Stimulated activated CD8-positive, alpha-beta memory T cell treated with anti-CD3 and anti-CD28 coated beads, Interleukin-15, amount 100 ng/mL, for 4 hours (primary cell): ENCODE measurements at places on chromosomes 7 and 10.

GRCh38 chr10:120981601-120982391 is 130.6 kb downstream of the WDR11 start:
- DNase-seq: no peak

DNA sequence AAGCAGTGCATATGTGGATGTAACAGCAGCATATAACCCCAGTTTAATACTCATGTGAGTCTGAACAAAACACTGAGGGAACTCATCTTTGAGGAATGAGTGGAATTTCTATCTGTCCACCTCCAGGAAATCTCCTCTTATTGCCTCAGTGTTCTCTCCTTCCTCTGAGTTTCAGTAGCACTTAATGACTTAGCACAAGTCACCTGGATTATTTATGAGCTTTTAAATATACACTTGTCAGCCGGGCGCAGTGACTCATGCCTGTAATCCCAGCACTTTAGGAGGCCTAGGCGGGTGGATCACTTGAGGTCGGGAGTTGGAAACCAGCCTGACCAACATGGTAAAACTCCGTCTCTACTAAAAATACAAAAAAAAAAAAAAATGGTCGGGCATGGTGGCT is 4.3 kb downstream of the LRRC20 start:
- DNase-seq: no peak

DNA sequence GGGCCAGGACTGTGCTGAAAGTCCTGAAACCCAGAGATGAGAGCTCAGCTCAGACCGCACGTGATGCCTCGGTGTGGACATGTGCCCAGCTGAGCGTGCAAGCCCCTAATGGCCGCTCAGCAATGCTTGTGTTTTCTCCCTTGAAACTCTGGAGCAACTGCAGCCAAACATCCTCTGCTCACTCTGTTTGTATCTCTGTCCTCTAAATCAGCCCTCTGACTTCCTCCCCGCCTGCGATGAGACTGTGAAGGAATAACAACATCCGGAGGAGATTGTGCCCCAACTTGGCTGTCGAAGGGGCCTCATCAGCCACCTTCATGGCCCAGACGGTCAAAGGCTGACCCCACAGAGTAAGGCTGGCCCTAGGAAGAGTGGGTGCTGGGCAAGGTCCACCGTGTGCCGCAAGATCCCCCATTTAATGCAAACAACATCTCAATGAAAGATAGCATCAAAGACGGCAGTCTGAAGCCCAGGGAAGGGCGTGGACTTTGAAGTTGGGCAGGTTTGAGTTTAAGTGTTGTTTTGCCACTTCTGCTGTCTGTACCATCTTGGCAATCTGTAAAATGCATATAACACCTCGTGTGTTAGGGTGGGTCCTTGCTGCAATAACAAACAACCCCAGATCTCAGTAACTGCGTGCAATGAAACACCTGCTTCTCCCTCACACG is 39.9 kb downstream of the CALML3 start:
- no peak for DNase-seq

DNA sequence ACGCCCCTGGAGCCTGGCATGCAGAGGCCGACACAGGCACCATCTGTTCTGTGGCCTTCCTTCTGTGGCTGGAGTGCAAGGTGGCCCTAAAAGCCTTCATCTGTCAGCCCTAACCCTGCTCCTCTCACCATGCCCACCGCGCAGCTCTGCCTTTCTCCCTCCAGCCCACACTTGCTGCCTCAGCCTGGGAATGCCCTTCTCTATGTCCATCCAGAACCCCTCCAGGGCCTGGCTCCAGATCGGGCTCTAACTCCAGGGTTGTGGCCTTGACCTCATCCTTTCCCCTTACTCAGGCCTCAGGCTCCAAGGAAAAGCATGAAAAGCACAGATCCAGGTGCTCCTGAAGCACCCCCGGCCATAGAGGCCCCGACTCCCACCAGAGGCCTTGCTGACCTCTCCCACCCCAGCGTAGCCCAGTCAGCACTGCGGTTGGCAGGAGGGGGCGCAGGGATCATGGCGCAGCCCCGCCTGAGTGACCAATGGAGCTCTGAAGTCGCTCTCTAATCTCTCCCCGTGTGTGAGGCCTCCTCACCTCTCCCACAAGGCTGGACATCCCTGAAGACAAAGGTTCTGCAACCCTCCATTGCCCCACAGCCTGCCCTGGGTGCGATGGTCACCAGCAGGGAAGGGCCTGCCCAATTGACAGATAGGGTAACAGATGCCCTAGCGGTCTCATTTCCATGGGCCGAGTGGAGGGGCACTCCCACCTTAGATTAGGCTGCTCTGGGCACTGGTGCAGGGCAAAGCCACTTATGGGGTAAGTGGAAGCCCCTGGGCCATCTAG is 9.2 kb downstream of the ZCCHC24 start:
- DNase-seq: no peak
